B cell (primary cell): ENCODE measurements at places on chromosomes 6 and 20.

- DNase-seq, result no peak
Measured at GRCh38 chr6:38599261-38599660, 40.5 kb downstream of the BTBD9 start.

GRCh38 chr6:66344796-66345195 is 637.8 kb upstream of the EYS start:
- no peak for DNase-seq

- DNase-seq, result no peak
Measured at GRCh38 chr6:168314948-168315347, 4.6 kb downstream of the DACT2 start.

GRCh38 chr6:13226071-13226470 is 102.3 kb downstream of the TBC1D7 start:
- DNase-seq, result no peak

- DNase-seq, result no peak
Measured at GRCh38 chr20:59452856-59453255, 151.5 kb upstream of the PHACTR3 start.

DNA sequence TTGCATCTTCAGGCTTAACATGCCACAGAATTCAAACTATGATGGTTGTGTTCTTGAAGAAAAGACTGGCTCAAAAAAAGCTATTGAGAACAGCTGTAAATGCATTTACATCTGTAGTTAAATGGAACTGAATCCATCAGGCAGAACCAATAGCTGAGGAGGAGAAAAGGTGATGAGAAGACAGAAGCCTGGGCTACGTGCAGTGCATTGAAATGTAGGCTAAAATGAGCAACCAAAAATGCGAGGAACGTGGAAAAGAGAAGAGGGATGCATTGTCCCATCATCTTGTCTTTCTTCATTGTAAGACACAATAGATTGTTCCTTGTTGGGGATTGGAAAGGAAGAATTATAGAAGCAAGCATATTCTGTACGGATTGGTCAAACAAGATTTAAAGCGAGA is 13.8 kb upstream of the HDDC2 start:
- no peak for DNase-seq

- DNase-seq, result no peak
Measured at GRCh38 chr6:167811442-167812087, 15.1 kb upstream of the AFDN start.

DNA sequence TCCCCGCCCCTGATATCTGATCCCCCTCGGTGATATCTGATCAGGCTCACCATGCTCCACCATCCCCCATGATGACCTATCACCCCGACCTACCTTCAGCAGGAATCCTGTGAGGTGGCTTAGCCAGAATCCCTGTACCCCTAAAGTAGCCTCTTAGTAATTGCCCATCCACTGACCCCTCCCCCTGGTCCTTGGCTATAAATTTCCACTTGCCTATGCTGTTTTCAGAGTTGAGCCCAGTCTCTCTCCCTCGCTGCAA is 177.5 kb upstream of the GGTLC1 start:
- DNase-seq, result no peak

GRCh38 chr20:49620364-49621240 is 52.7 kb upstream of the PTGIS start:
- DNase-seq, result peak; percentile 63
